Activated CD8-positive, alpha-beta memory T cell treated with anti-CD3 and anti-CD28 coated beads for 4 hours (primary cell): ENCODE measurements at places on chromosomes 2 and 18.

GRCh38 chr2:176653479-176654443, 384.5 kb downstream of the MTX2 start:
- DNase-seq = no peak

DNA sequence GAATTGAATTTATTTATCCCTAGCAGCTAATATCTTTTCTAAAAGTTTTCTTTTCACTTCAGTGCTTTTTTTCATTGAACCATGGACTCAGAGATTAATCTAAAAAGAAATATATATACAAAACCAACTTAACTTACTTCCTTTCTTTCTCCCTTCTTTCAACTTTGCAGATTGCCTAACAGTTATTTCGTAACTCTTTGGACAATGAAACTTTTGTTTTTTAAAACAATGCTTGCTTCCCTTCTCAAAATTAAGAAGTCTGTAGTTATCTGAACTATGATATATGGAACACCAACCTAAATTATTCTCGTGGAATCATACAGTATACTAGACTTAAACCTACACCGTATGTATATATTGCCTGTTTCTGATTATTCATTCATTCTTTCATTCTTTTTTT, 62.9 kb downstream of the MIB1 start:
- DNase-seq = no peak

GRCh38 chr2:18792226-18792629, 202.9 kb upstream of the NT5C1B start:
- no peak for DNase-seq

DNA sequence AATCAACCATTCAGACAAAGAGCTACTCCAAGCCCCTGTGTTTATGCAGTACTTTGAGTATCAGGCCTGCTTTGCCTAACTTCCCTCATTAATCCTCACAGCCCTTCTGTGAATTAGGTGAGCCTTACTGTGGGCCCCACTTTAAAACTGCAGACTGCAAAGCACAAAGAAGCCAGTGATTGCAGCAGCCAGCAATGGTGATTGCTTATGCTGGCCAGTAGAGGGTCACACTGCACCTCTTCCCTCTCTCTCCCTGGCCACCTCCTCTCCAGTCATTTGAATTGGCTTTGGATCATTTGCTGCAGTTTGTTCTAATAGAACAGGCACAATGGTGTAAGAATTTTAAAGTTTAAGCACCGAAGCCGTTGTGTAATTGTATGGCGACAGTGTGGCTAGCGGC, 229.9 kb downstream of the AGPS start:
- no peak for DNase-seq

DNA sequence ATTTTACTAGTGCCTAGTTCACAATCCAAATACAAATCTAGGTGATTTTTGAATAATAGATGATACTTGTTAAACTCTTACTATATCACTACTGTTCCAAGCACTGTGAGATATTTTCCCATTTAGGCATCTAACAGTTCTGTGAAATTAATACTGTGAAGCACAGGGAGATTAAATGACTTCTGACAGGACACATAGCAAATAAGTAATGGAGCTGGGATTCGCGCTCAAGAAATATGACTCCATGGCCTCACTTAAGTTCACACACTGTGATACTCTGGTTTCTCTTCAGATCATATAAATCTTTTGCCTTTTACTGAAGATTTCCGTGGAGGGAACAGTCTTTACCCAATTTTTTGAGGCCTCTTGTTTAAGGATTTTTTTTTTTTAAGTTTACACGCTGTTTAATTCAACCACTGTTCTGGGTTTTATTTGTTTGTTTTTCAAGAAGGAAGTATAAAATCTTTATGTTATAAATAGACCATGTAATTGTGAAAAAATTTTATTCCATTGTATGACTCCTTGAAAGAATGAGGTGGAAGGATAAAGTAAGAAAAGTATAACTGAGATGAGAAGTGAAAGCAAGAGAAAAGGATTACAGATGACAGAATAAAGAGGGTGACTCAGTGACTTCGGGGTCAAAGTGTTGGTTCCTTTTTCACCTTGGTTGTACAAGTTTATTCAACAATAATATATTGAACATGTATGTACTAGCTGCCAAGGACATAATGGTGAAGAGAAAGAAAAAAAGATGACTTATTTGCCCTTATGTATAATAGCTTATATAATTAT, 30.2 kb downstream of the RBM45 start:
- no peak for DNase-seq

DNA sequence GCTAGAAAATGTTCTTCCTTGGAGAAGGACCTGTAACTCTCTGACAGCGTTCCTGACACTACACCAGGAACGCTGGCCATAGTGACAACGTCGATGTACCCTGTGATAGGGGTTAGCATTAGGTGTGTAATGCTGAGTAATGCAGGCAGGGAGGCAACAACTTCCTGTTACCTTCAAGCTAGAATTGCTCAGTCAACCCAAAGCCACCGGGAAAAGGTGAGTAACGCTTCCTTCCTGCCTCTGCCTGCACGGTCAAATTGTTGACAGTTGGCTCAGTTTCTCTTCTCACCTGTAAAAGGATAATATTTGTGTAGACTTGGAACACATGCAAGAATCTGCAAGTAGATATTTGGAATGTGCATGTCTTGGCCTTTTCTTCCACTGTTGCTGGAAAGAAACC, 12.7 kb downstream of the FAM110C start:
- peak; percentile 51 for DNase-seq

DNA sequence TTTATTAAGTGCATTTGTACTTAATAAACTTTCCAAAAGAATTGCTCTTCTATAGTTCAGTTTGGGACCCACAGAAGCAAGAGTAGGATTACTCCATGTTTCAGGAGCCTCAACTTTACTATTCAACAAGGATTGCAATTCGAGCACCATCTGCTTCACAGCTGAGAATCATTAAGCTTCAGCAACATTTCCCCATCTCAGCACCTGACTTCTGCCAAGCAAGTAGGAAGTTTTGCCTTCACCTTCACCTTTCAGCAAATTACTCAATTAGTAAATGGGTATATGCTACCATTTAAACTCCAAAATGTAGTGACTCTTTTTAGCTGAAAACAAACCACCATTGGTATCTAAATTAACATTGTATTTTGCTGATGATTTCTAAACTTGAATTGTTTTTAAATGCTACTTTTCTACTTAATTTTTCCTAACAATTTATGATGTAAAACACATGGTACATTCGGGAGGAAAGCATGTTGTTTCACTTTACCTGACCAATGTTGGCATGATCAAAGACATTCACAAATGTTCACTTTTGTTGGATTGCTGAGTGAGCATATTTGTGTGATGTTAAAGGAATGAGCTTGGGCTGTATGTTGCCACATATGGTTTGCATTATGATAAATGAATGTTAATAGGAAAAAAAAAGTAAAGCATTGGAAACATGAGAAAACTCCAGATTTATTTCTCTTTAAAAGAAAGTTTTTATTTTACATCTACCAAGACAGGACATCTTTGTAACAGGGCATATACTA, 159.2 kb downstream of the GULP1 start:
- DNase-seq = no peak

- no peak for DNase-seq
Observed at GRCh38 chr2:105757433-105757832, 12.7 kb downstream of the NCK2 start.

- no peak for DNase-seq
Observed at GRCh38 chr2:147541314-147541713, 303.5 kb upstream of the ACVR2A start.

- no peak for DNase-seq
Observed at GRCh38 chr2:19111354-19111753, 247.1 kb downstream of the OSR1 start.

- no peak for DNase-seq
Observed at GRCh38 chr2:65658881-65659280, 226.5 kb upstream of the SPRED2 start.

DNA sequence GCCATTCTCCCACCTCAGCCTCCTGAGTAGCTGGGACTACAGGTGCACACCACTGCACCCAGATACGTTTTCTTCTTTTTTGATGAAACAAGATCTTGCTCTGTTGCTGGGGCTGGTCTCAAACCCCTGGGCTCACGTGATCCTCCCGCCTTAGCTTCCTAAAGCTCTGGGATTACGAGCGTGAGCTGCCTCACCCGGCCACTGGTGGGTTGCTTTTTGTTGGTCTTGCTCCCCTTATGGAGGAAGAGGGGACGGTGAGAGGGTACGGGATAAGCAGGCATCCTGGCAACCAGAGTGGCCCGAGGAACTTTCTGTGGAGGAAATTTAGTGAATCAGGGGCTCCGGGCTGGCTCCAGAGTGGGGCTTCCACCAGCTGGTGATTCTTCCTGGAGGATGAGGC, 222.3 kb downstream of the HDAC4 start:
- DNase-seq = no peak

DNA sequence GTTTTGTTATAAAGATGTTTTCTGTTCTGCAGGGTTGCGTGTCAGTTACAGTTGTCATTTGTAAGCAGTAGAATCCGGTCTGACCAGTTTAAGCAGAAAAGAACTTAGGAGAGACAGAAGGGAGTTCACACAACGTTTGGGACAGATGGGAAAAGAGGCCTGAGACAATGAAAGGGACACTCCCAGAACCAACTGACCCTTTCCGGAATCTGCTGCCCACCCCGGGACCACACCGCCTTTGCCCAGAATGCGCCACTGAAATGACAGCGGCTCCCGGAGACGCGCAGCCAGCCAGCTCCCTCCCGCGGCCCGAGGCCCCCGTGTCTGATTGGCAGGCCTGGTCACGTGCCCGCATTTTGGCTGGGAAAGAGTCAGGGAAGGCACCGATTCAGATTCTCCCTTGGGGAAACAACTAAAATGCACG, 244.6 kb downstream of the BCL2 start:
- peak; percentile 26 for DNase-seq

GRCh38 chr2:197958592-197959150, 154.3 kb downstream of the PLCL1 start:
- DNase-seq = no peak

DNA sequence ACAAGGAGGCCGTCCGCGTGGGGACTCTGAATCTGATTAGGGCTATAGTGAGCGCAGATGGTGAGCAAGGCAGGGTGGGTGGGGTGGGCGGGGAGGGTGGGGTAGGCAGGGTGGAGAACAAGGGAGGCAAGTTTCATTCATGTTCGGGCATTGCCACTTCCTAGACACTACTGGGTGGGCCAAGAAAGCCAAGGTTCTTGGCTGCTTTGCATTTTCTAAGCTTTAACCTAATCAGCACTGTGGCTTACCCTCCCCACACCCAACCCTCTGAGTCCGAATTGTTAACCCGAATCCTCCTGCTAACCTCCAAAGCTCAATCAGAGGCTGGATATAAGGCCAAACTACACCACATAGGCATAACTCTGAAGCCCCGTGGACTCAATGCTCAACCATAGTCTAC, 18.1 kb downstream of the MROH2A start:
- no peak for DNase-seq

DNA sequence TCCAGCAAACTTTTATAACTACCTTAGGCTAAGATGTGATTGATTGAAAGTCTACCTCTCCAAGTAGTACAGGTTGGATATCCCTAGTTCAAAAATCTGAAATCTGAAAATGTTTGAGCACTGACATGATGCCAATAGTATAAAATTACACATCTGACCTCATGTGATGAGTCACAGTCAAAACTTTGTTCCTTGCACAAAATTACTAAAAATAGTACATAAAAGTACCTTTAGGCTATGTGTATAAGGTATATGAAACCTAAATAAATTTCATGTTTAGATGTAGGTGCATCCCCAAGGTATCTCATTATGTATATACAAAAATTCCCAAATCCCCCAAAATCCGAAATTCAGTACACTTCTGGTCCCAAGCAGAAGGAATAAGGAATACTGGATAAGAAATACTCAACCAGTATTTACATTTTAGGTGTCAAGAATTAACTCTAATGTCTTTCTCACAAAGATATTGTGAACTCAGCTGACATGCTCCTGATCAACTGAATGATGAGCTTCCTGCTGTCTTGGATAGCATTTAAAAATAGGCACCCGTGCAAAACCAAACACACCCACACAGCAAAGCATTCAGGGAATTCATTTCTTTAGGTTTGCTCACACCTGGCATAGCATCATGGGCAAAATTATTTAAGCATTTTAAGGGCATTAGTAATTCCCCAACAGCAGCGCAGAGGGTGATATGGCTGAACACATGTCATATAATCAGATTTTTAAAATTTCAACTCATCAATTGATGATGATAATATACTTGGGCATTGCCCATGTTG, 497.4 kb upstream of the MEIS1 start:
- no peak for DNase-seq

DNA sequence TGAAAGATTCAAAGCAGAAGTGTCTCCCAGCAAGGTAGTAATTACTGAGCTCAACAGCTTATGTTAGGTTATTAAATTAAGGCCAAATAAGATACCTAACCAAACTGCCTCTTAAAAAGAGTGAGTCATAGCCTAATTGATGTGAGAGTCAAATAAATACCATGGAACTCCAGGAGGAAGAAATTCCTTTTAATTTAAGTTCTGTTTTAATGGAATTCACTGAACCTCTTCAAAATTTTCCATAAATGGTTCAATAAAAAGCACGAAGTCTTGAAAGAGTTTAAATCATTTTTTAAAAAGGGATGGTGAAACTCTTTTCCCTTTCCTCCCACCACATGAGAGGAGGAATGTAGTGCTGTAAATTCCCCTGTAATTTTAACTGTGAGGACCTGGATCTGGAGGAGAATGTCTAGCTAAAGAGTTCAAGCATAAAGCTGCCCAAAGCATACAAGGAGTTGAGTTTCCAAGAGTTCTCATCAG, 180.8 kb upstream of the MMADHC start:
- DNase-seq = no peak

DNA sequence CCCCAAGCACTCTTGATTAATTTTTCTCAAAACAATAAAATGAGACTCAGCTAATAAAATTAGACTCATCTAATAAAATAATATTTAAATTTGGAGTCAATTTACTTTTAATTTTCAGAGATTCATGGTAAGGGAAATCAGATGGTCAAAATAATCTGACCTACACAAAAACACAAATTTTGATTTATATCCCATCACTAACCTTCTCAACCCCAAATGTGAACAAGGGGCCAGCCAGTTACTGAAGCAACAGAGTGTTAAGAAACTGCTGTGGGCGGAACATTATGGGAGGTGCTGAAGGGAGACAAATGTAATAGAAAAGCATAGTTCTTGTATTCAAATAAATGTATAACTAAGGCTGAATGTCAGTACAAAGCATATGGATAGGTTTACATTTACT, 28.5 kb upstream of the PPP3R1 start:
- DNase-seq = no peak

GRCh38 chr18:79988071-79988450, 302 bp downstream of the TXNL4A start:
- peak; percentile 27 for DNase-seq

DNA sequence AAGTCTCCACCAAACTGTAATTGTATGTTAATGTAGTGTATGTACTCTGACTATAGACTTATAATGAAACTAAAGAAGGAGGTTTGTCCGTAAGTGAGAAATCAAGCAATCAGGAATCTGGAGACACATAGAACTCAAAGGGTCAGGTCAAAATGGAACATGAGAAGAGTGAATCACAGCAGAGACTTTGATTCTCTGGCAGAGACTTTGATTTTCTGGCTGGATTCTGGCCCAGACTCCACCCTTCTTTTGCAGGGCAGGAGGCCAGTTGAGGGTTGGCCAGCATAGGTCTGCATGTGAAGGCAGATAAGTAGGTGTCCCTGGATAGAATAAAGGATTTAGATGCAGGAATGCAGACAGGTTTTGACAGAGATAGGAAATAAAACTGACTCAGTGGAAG, 11.0 kb upstream of the NCKAP5 start:
- no peak for DNase-seq

- DNase-seq = no peak
Observed at GRCh38 chr2:144498277-144498676, 21.6 kb downstream of the ZEB2 start.
